NCI-H524 treated with DMSO at 0.1 percent for 48 hours (cell line): ENCODE measurements at places on chromosomes 3 and 15.

GRCh38 chr15:59344311-59344710, 28.4 kb downstream of the MYO1E start:
- DNase-seq: no peak

DNA sequence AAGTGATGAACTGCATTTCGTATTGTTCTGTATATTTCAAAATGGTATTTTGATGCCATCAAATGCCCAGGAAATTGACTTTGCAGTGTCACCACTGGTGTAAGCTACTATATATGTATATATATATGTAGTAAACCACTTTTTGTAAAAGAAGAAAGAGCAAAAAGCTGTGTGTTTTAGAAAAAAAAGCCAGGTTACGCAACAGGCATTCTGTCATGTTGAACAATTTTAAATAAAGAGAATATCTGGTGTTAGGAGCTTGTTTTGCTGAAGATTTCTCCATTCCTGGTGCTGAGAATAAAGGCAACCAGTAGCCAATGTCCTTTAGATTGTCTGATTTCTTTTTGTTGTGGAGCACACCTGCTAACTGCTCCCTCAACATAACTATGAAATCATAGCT, 3.7 kb upstream of the ABHD10 start:
- DNase-seq: no peak

DNA sequence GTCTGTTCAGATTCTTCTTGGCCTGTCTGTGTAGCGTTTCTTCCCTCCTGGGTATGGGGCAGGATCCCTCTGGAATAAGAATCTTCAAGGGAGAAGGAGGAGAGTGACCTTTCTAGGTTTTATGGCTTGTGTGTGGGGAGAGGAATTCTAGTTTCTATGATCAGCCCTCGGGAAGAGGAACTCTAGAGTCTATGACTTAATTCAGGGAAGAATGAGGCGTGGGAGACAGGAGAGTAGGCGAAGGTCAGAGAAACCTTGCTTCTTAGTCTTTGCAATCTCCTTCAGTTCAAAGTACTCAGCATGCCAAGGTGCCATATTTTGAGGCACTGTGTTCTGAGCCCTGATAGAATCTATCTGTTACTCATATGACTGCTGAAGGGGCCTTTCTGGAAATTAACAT, 99.2 kb upstream of the C3orf80 start:
- no peak for DNase-seq

DNA sequence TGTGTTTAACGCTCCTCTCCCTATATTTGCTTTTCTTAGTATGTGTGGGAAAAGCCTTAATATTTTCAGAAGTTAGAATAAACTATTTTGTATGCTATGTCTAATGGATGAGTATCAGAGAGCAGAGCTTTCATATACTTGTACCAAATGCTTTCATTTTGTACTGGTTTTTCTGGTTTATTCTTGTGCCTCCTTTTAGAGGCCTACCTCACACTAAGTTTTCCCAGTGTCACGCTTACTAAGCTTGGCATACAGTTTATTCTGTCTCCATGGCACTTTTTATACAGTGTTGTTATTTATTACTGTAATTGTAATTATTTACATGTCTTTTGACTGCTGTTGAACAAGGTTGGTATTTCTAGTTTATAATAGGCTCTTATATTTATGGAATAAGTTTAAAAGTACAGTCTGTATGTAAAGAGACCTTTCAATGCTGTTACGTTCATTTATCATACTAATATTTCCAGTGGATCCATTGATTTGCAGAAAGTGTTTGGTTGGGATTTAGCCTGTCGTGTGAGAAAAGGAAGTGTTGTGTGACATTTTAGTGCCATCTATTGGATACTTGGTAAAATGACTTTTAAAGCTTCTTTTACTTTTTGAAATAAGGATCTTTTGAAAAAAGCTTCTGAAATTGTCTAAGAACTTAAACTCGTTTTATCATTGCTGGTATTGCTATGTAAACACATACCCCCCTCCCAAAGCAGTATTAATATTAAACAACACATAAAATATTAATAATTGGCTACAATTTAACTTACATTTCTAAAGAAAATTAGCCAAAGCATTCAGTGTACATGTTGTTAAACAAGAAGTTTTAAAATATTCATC, 5.2 kb upstream of the EBLN2 start:
- DNase-seq: no peak

DNA sequence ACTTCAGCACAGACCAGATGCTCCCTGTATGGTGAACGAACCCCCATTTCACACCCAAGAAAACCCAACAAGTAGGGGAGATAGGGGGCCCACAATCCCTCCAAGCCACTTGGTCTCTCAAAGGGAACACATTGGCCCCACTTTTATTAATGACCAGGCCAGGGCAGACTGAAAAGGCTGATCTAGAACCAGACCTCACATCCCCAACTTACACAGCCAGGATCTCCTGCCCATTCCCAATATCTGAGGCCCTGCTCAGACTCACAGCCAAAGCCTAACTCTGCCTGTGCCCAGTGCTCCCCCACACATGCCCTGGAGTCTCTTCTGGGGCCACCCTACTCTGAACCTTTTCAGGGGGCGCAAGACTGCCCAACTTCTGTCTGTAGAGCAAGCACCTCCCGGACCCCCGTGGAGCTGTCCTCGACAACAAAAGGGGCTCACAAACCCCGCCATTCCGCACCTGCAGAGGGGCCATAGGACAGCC, 1.8 kb downstream of the PLXNB1 start:
- no peak for DNase-seq
